ENCODE measurements at places on chromosomes 1 and 21. TPM values are rescaled to one million over a fixed set of nuclear protein-coding genes. Genes with fewer than 3 reads are reported as not detected.

The TRIM63 gene
- polyA plus RNA-seq, result 0.24 TPM

The NEXN gene
- polyA plus RNA-seq, result 50.2 TPM

The CBS gene
- 2.6 TPM for polyA plus RNA-seq

DNA sequence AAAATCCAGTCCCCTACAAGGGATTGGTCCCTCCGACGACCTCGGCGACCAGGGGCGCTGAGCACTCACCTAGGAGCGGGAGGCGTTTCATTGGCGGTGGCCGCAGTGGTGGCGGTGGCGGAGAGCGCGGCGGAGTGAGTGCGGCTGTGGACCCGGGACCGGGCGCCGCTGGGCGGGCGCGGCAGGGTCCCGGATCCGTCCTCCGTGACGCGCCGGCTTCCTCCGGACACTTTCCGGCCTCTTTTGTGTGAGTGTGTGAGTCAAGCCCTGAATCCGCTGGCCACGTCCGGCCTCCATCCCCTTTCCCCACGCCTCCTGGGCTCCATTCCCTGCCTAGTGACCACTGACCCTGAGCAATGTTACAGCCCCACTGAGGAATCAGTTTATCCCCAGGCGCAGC, at the start of gene ADGRL4:
Gene ADGRL4, minus strand, starts transcription at position 167 of the 400 bp plus-strand sequence. Its CDS starts 76 bp downstream, at position 91.
- H3K36me3 ChIP-seq, result no peaks in the 10 kb centered on the region
- H3K4me3 ChIP-seq, result no peak within 1 kb of the TSS
- DNase-seq, result peak; percentile 37

DNA sequence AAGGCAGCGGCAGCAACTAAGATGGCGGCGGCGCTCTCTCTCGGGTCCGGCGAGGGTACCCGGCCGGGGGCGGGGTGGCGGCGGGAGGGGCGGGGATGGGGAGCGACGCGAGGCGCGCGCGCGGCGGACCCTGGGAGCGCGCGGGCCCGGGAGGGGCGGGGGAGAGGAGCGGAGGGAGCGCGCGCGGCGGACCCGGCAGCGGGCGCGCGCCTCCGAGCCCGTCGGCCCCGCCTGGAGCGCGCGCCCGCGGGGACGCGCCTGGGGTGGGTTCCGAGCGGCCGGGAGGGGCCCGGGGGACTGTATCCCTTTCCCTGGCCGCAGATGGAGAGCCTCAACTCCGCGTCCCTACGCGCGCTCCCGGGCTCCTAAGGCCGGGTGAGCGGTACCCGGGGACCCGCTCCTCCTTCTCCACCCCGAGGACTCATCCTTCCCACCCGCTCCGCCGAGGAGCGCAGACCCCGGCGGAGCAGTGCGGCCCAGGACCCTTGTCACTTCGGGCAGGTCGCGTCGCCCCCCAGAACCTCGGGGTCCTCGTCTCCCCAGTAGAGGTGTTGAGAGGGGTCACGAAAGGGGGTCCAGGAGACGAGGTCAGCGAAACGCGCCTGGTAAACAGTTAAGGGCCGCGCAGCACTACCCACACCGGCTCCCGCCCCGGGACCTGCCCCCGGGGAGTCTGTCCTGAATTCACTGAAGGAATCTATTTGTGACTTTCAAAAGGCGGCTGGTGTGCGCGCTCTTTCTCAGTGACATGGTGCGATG, at the start of gene CLSTN1:
Gene CLSTN1, minus strand, starts transcription at position 23 of the 759 bp plus-strand sequence. CDS start 232 bp downstream, outside the sequence.
- H3K36me3 ChIP-seq, result no peaks in the 10 kb centered on the region
- peak within 1 kb of the TSS; percentile 91 for H3K27ac ChIP-seq
- peaks cover 25% of the 10 kb centered on the region for H3K4me1 ChIP-seq
- peak within 1 kb of the TSS; percentile 93 for H3K4me3 ChIP-seq
- H3K27me3 ChIP-seq, result no peaks in the 10 kb centered on the region

- H3K4me1 ChIP-seq, result no peaks in the 10 kb centered on the region
- no peaks in the 10 kb centered on the region for H3K36me3 ChIP-seq
- peak overlapping the region; percentile 16 for H3K27ac ChIP-seq
- no peaks in the 10 kb centered on the region for H3K27me3 ChIP-seq
- DNase-seq, result no peak
These were observed 152.7 kb downstream of the PIK3R3 start for GRCh38 chr1:45979778-45980176.

- no peak for DNase-seq
- no peak overlapping the region for H3K27ac ChIP-seq
- H3K4me3 ChIP-seq, result no peak overlapping the region
These were observed 269.4 kb downstream of the PTGER3 start for GRCh38 chr1:70778056-70778762.

GRCh38 chr21:30081506-30081905, 85.1 kb downstream of the CLDN17 start:
- H3K27me3 ChIP-seq, result no peaks in the 10 kb centered on the region
- no peak overlapping the region for H3K4me3 ChIP-seq
- H3K4me1 ChIP-seq, result no peaks in the 10 kb centered on the region
- H3K36me3 ChIP-seq, result no peaks in the 10 kb centered on the region
- no peak for DNase-seq

DNA sequence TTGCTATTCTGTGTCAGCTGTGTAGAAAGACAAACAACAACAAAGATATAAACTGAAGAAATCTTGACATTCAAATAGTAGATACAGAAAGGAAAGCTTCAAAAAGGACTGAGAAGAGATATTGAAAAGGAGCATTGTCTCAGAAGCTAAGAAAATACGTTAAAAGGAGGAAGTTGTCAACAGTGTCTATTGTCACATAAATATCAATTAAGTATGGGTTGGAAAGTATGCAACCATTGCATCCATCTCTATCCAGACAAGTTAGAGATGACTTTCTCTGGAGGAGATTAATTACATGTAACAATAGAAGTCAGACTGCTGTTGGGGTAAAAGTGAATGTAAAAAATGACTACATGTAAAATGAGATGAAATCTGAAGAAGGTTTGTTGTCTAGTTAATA, 29.7 kb upstream of the BRINP3 start:
- H3K27ac ChIP-seq, result no peak overlapping the region
- no peaks in the 10 kb centered on the region for H3K4me1 ChIP-seq
- H3K27me3 ChIP-seq, result no peaks in the 10 kb centered on the region
- H3K36me3 ChIP-seq, result no peaks in the 10 kb centered on the region
- no peak overlapping the region for H3K4me3 ChIP-seq
- no peak for DNase-seq

- no peaks in the 10 kb centered on the region for H3K27me3 ChIP-seq
- no peak overlapping the region for H3K4me3 ChIP-seq
- H3K27ac ChIP-seq, result no peak overlapping the region
- no peak for DNase-seq
- H3K36me3 ChIP-seq, result no peaks in the 10 kb centered on the region
- H3K4me1 ChIP-seq, result no peaks in the 10 kb centered on the region
These were observed 98.9 kb upstream of the SLC44A3 start for GRCh38 chr1:94721240-94721639.

DNA sequence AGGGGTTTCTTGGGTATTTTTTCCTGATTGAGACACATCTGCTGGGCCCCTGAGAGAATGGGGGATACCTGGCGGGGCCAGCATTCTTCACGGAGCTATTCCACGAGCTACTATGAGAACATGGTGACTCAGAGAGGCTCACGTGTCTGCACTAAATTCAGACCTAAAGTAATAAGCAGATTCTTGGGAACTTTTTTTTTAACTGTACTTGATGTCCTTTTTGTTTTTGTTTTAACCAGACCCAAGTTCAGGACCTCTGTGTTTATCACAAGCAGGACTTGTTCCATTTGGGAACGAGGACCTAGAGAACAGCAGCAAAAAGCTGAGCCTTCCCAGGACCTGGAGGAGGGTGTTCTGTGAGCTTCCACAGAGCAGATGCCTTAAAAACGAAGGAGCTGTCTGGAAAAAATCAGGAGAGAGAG, 44.0 kb downstream of the EVA1C start:
- peak overlapping the region; percentile 18 for H3K27ac ChIP-seq
- no peak overlapping the region for H3K4me3 ChIP-seq
- H3K27me3 ChIP-seq, result no peaks in the 10 kb centered on the region
- no peak for DNase-seq
- H3K36me3 ChIP-seq, result no peaks in the 10 kb centered on the region

DNA sequence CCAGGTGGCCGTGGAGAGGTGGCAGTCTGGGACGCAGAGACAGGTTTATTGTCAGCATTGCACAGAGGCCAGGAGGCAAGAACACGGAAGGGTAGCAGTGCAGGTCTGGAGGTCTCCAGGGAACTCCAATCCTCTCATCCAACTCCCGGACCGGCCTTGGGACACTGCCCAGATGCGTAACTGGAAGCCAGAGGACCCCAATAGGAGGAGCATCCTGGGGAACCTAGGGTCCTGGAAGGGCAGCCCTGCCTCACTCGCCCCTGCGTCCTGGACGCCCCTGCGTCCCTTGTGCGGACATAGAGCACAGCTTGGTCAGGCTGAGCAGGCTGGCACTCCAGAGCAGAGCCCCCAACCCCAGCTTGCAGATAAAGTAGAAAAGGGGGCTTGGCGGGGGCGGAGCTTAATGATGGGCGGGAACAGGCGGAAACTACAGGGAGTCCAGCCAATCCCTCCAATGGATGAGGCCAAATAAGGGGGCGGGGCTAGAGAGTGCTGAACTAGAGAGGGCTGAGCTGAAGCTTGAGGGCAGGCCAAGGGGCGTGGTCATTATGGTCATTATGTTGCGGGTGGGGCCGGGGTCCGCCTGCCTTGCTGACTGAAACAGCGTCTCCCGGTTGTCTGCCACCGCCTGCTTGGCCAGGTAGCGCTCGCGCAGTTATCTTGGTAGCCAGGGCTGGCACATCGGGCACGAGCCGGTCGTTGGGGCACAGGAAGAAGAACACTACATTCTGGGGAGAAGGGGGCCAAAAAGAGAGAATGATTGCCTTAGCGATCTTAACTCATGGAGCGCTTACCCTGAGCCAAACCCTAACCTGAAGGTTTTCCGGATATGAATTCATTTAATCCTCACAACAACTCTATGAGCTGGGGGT, 3.7 kb upstream of the ARHGEF19 start:
- no peaks in the 10 kb centered on the region for H3K27me3 ChIP-seq
- H3K4me1 ChIP-seq, result peaks cover 14% of the 10 kb centered on the region
- peak; percentile 92 for DNase-seq
- H3K4me3 ChIP-seq, result peak overlapping the region; percentile 37

GRCh38 chr1:233613252-233614172, at the start of gene KCNK1:
Gene KCNK1 (plus strand): TSS chr1:233614106. CDS start chr1:233614172, 66 bp downstream.
- DNase-seq, result peak; percentile 83
- no peaks in the 10 kb centered on the region for H3K4me1 ChIP-seq
- no peaks in the 10 kb centered on the region for H3K27me3 ChIP-seq
- no peaks in the 10 kb centered on the region for H3K36me3 ChIP-seq
- H3K27ac ChIP-seq, result peak within 1 kb of the TSS; percentile 56

- no peaks in the 10 kb centered on the region for H3K36me3 ChIP-seq
- no peaks in the 10 kb centered on the region for H3K27me3 ChIP-seq
- H3K27ac ChIP-seq, result no peak overlapping the region
These were observed 7.6 kb downstream of the DNMT3L start for GRCh38 chr21:44253832-44254710.

GRCh38 chr1:218760601-218761570, 412.8 kb upstream of the LYPLAL1 start:
- DNase-seq, result no peak
- no peak overlapping the region for H3K27ac ChIP-seq
- no peak overlapping the region for H3K4me3 ChIP-seq
- H3K36me3 ChIP-seq, result no peaks in the 10 kb centered on the region

Data from adrenal gland (tissue), 19 donors.